ENCODE measurements at places on chromosomes 5 and 9. TPM values are rescaled to one million over a fixed set of nuclear protein-coding genes. Genes with fewer than 3 reads are reported as not detected.

- DNase-seq = no peak
Measured at GRCh38 chr5:37637165-37637845, 202.5 kb downstream of the GDNF start.

DNA sequence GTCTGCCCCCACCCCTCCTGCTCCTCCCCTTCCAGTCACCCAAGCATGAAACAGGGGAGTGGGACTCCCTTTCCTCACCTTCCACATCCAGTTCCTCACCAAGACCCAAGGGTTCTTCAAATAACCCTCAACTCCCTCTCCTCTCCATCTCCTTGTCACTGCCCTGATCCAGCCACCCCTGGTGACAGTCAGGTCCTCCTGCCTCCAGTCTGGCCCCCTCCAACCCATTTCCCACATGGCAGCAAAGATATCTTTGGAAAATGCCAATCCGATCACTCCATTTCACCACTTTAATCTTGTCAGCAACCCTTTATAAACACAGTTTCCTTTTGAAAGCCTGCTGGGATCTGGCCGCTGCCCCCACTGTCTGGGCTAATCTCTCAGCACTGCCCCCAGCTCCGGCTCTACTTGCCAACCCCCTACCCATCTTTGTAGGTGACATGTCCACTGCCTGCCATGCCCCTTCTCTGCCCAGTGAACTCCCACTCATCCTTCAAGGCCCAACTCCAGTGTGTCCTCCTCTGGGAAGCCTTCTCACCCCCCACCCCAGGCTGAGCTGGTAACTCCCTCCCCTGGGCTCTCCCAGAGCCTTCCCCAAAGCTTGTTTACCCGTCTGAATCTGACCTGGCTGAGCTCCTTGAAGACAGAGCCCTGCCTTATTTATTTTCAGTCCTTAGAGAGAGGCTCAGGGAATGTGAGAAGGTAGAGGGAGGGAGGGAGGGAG, 781 bp upstream of the MYOZ3 start:
- no peak for DNase-seq

Gene PCDHGA7
- 0.95 TPM for total RNA-seq

- no peak for DNase-seq
Measured at GRCh38 chr9:136667940-136668760, 5.4 kb downstream of the EGFL7 start.

- DNase-seq = no peak
Measured at GRCh38 chr9:114092336-114092735, 6.8 kb downstream of the KIF12 start.

GRCh38 chr5:116856271-116856670, 281.6 kb upstream of the SEMA6A start:
- no peak for DNase-seq

- peak; percentile 17 for DNase-seq
Measured at GRCh38 chr5:171336521-171337209, 27.6 kb downstream of the TLX3 start.

Gene KLHL3
- total RNA-seq = 14.9 TPM

GRCh38 chr5:19462019-19462418, 526.0 kb downstream of the CDH18 start:
- DNase-seq = no peak

Gene NTNG2
- 0.92 TPM for total RNA-seq

Gene UGT3A1
- not detected for total RNA-seq

- DNase-seq = no peak
Measured at GRCh38 chr5:141811287-141812155, 66.7 kb downstream of the PCDH1 start.
